Urinary bladder (tissue), 4 donors: ENCODE measurements at places on chromosomes 6 and 20. TPM values are rescaled to one million over a fixed set of nuclear protein-coding genes. Genes with fewer than 3 reads are reported as not detected.

DNA sequence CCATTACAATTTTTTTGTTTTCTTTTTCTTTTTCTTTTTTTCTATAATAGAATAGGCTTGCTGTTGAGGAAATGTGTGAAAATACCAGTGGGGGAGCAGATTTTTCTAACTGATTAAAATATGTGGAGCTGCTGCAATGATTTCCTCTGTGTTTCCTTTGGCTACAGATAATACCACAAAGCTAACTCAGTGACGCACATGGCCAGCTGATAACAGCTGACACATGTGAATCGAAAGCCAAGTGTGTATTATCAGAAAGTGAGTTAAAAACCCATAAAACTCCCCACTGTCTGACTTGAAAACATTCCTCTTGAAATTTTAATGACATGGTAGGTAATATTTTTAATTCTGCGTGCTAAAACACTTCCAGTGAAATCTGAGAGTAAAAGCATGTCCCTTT, 70.8 kb upstream of the AHI1 start:
- DNase-seq: no peak

GRCh38 chr6:26457264-26457805, 420 bp upstream of the BTN2A1 start:
- no peak for DNase-seq

DNA sequence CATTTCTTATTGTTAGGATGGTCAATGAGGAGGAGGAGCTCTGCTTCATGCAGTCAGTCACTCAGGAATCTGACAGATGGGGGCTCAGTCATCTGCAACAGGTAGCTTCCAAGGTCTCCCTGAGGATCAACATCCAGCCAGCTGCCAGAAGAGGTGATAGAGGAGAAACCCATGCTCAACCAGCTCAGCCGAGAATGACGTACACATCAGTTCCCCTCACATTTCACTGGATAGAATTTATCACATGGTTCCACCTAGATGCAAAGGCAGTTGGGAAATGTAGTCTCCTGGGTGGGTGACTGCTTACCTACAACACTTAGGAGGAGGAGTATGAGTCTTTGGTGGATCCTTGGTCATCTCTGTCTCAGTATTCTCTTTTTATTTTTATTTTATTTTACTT, 144.5 kb downstream of the CEBPB start:
- no peak for DNase-seq

- DNase-seq: no peak
Observed at GRCh38 chr20:18712882-18713281, 100.7 kb upstream of the SCP2D1 start.

DNA sequence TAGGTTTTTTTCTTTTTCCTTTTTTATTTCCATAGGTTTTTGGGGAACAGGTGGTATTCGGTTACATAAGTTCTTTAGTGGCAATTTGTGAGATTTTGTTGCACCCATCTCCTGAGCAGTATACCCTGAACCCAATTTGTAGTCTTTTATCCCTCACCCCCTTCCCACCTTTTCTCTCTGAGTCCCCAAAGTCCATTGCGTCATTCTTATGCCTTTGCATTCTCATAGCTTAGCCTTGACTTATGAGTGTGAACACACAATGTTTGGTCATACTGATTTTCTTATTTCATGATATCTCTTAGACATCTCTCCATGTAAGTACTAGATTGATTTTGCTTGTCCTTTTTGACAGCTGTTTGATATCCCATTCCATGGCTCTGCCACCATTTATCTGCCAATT, 27.2 kb downstream of the TGM3 start:
- DNase-seq: no peak

DNA sequence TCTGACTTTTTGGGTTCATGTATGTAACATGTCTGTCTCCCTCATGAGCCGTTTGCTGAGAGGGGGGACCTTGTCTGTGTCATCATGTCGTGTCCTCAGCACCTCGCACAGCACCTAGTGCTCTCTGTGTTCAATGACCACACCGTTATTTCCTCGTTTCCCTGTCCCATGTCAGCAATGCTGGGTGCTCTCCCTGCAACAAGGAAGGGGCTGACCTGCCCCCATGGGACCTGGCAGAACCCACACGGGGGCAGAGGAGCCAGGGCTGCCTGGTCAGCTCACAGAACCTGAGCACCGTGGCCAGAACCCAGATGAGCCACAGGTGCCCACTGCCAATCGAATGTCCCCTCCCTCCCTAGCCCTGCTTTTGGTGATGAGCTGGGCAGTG, 7.3 kb downstream of the ADA start:
- DNase-seq: no peak

- no peak for DNase-seq
Observed at GRCh38 chr20:12970372-12970821, 38.4 kb upstream of the SPTLC3 start.

GRCh38 chr6:56862415-56863175, 92.3 kb upstream of the BEND6 start:
- DNase-seq: no peak

DNA sequence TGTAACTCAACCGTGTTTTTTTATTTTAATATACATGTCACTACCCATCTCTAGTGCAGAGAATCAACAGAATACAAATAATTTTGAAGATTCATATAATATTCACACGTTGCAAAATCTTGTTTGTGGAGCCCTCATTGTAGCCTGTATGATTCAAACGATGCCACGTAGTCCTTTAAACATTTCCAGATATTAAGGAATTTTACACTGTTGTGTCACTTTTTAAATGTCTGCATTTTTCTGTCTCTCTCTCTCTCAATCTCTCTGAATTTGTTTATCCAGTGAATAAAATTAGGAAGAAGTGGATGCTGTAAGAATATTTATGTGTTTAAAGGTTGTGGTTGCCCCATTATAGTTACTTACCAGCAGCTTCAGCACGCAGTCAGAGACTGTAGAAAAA, 262.0 kb downstream of the PAX1 start:
- no peak for DNase-seq

DNA sequence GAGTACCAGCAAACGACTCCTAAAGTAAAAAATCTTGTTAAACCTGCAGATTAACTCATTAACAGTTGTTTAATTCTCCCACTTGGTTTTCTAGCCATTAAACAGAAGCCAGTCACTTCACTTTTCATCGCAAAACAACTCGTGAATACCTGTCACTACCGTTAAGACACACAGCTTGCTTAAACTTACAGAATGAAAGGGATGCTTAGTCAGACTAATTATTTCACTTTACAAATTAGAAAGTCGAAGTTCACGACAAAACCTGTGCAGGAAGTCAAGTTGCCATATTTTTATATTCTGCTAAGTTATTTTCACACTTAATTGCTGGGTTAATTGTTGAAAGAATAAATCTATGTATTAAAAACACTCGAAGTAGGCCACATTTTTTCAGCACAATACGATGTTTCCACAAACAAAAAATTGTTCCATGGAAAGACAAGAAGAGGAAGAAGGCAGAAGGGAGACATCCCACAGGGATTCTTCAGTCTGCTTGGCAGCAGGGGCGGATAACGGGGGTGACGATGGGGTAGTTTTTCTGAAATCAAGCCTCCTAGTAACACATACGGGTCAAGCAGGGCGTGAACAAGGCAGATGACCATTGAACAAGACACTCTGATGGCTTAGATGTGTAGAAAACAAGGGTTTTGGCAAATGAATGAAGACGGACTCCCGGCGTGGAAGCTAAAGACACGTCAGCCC, 933 bp downstream of the SSR1 start:
- DNase-seq: no peak

- DNase-seq: no peak
Observed at GRCh38 chr6:130725551-130725950, 101.7 kb upstream of the SMLR1 start.

DNA sequence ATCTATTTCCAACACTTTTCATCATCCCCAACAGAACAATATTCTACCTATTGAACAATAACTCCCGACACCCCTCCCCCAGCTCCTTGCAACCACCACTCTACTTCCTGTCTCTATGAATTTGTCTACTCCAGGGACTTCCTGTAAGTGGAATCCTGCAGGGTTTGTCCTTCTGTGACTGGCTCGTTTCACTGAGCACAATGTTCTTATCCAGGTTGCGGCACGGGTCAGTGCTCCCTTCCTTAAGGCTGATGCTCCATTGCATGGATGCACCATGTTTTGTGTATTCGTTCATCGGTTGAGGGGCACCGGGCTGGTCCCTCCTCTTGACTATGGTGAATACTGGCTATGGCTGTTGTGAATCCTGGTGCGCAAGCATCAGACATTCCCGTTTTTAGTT, 163.2 kb downstream of the TBXT start:
- DNase-seq: no peak

- DNase-seq: no peak
Observed at GRCh38 chr6:27547157-27548075, 74.5 kb upstream of the ZNF184 start.

GRCh38 chr20:16608277-16608650, 35.0 kb upstream of the KIF16B start:
- no peak for DNase-seq

GRCh38 chr6:109102762-109103161, 7.5 kb downstream of the CEP57L1 start:
- no peak for DNase-seq

DNA sequence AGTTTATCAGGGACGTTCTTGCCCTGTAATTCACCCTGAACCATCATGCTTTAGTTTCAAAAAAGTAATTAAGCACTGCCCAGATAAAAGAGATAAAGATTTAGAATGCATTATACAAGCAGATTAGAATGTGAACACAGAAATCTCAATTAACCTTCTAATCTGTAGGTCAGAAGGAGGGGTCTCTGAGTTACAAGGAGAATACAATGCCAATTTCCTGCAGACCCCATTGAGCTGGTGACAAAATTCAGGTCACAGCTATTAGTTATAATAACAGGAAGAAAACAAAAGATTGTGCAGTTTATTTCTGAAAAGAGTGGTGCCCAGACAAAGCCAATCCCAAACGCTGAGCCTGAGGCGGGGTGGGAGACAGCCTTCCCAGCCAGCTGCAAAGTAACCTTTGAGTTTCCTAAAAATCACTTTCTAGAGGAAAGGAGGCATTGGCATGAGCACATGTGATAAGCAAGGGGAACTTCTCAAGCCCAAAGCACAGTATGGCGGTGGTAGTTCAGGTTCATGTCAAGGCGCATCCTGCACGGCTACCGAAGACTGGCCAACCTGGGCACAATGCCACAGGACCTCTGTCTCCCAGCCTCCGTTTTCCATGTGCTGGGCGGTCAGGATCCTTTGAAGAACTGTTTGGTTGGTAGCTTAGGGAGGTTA, 192.5 kb downstream of the TTLL2 start:
- DNase-seq: no peak

DNA sequence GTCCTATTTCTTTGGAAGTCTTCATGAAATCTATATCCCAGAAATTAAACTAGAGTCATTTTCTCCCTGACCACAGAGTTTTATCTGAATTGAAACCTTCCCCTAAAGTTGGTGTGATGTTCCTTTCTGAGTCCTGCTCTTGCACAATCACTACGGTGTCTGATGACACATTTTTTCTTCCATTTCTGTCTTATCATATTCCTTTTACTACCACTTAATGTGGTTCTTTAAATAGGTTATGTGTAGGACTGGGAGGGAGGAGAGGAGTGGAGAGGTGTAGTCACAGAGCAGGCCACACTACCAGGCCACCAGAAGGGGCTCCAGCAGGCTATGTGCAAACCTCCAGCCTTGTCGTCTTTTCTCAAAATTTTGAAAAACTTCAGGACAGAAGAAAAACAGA, 39.7 kb upstream of the ATXN1 start:
- no peak for DNase-seq

DNA sequence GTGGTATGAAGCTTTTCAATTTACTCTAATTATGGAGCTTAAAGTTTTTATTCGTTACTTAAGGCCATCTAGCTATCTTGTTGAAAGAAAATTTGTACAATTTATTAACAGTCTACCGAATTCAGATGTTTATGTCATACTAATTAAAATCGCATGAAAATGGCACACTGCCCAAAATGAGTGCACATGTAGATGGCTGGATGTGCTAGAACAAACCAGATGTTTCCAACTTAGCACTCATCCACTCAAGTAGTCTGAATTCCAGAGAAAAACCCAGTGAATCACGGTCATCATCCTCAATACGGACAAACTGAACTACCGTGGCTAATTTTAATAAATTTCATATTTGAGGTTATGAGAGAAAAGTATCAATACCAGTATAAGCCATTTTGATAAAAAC, 70.4 kb downstream of the COL12A1 start:
- DNase-seq: no peak

GRCh38 chr6:98777762-98778161, 56.6 kb upstream of the POU3F2 start:
- DNase-seq: no peak

DNA sequence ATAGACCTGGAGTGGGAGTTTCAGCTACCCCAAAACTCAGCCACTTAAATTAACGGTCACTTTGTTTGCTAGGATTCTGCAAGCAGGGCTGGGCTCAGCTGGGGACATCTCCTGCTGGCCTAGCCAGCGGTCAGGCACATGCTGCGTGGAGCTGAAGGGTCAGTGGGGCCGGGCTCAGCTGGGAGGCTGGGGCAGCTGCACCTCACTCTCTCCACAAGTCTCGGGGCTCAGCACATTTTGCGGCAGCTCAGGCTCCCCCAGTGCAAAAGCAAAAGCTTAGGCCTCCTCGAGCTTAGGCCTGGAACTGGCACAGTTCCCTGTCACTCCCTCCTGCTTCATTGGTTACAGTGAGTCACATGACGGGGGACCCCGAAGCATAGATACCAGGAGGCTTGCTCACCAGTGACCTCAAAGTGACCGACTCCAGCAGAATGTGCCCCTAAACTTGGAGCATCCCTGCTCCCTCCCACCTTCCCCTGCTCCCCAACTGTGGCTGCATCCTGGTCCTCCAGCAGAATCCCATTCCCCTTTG, 80.6 kb upstream of the CST7 start:
- DNase-seq: no peak

- no peak for DNase-seq
Observed at GRCh38 chr20:42255821-42256220, 637.6 kb upstream of the CHD6 start.

GRCh38 chr6:43951756-43952675, 175.2 kb downstream of the MRPL14 start:
- no peak for DNase-seq

Gene DCDC2
- 4.3 TPM for total RNA-seq

Gene HLA-DMA
- 8.9 TPM for total RNA-seq

Gene EDN3
- 3.1 TPM for total RNA-seq

Gene ATP9A
- 25.6 TPM for total RNA-seq

Gene SNAP25
- 8.6 TPM for total RNA-seq

Gene PXT1
- not detected for total RNA-seq

Gene RAMACL
- total RNA-seq: 6.0 TPM

Gene TP53TG5
- 0.69 TPM for total RNA-seq

Gene OARD1
- 16.9 TPM for total RNA-seq

Gene HEY2
- total RNA-seq: 5.6 TPM

Gene SYTL3
- 4.9 TPM for total RNA-seq

Gene FAM217A
- not detected for total RNA-seq

Gene PGC
- not detected for total RNA-seq

Gene CDH4
- 0.42 TPM for total RNA-seq

Gene ULBP3
- total RNA-seq: 3.4 TPM

Gene KCNK5
- 2.3 TPM for total RNA-seq

Gene DEFB124
- total RNA-seq: not detected
